SJSA1 (cell line): ENCODE measurements at places on chromosomes 5 and 9.

DNA sequence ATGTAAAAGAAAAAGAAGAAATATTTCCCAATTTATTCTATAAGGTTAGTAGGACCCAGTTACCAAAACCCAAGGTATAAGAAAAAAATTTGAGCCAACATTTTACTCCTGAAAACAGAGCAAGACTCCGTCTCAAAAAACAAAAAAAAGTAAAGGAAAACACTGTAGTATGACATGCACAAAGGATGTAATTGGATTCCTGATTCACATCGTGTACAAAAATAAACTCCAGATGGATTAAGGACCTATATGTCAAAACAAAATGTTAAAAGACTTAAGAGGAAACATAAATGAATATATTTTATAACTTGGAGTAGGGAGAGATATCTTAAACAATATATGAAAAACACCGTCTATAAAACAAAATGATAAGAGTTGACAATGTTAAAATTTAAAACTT, 13.8 kb downstream of the PHYKPL start:
- no peak for DNase-seq

DNA sequence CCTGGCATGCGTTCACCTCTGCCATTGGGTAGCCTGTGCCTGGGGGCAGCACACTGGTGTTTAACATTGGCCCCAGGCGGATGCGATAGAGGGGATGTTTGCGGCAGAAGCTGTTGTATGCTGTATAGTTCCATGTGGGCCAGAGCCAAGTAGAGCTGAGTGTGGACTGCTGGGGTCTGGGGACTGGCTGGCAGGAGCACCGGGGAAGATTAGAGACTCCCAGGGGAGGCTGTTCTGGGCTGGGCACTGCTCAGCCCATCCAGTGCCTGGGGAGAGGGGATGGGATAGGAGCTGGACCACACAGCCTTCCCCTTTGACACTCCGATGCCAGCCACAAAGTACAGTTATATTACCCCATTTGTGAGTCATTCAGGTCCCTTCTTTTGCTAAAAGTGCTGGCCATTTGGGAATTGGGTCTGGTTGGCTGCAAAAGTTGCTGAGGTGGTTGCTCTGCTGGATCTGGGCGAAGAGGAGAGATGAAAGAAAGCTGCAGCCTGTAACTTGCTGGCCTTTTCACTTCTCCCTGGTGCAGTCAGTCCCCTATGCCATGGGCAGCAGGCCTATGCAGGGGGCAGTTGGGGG, 73.8 kb downstream of the RGS3 start:
- DNase-seq: no peak

- DNase-seq: no peak
These were observed 757 bp downstream of the FXN start for GRCh38 chr9:69036309-69036708.

DNA sequence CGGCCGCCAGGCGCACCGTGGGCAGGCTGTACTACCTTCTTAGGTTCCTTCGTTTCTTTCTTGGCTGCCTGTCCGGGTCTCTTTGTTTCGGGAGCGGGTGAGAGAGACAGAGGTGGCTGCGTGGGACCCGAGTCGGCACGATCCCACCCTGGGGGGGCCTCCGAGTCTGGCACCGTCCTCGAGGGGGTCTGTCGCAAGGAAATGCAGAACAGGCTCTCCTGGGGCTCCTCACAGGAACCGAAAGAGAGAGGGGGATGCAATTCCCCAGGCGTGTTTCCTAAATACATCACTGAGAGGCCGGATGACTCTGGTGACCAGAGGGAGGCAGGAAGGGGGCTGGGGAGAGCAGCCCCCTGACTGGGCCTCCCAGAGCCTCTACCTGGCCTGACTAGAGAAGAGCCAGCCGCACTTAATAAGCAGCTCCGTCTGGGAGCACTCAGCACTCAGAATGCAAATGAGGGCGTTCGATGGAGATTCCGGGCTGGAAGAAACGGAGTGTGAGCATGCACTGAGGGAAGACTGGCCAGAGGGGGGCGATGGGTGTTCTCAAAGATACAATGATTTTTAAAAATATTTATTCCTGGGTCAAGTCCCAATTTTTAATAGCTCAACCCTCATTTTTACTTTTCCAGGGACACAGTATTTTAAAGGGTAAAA, 11.7 kb upstream of the INPP5E start:
- DNase-seq: no peak

- no peak for DNase-seq
These were observed 132.9 kb upstream of the CHD1 start for GRCh38 chr5:99061711-99062110.

GRCh38 chr9:99726758-99727157, 94.9 kb upstream of the NR4A3 start:
- DNase-seq: no peak

DNA sequence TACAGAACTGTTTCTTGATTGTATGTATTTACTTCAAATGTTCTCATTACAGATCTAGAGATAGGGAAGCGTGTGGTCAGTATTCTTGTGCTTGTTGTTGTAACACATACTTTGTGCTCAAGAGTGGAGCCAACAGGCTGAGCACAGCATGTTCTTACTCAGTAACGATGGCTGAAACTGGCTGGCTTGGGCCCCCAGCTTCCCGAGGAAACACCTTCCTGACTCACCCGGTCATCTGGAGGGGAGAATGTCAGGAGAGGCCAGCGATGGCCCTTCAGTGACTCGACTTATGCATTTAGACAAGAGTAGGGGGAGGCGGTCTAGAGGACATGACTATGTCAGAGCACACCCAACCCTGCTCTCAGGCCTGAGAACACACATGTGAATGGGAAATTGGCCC, 25.6 kb downstream of the ZNF474 start:
- DNase-seq: peak; percentile 74

- DNase-seq: no peak
These were observed 612.1 kb upstream of the CDH6 start for GRCh38 chr5:30581198-30581935.

GRCh38 chr9:33329117-33329563, 38.8 kb downstream of the NFX1 start:
- DNase-seq: peak; percentile 36

DNA sequence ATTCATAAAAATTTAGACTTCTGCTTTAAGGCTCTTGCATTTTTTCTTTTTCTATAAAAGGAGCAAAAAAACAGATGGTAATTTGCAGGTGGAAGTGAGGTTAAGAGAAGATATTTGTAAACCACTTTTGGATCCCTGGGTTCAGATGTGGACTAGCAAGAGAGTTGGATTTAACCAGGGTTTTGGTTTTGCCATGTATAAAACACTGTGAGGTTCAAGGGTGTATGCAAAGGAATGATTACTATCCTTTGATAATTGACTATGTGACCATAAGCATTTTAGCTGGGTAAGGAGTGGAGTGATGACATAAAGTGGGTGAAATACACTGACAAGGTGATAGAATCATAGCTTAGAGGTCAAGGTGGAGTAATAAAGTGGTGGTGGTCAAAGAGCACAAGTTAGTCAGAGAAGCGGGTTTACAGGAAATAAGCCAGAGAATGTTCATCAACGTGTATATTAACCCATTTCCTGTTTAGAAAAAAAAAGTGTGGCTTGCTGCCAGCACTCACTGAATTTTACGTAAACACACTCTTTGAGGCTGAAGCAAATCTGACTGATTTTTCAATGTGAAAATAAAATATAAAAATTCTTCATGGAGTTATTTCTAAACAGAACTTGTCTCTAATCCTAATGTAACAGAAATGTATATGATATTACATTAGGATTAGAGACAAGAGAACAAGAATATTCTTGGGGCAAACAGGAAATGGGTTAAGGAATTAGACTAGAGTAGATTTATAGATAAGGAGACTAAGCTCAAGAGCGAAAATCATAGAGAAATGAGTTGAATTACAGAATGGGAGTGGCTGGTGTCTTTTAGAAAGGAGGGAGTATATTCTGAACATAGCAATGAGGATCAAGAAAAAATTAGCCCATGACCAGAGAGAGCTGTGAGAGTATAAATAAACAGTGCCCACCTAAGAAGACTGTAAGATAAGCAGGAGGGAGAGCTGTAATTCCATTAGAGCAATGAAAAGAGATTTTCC, 74.5 kb downstream of the CDKN2A start:
- peak; percentile 46 for DNase-seq

- no peak for DNase-seq
These were observed at the start of gene GRIN3A for GRCh38 chr9:101738566-101739183. TSS of gene GRIN3A (minus strand) at chr9:101738647. CDS start at chr9:101737979, 668 bp downstream.

GRCh38 chr5:79793722-79794121, 104.1 kb downstream of the CMYA5 start:
- DNase-seq: no peak

DNA sequence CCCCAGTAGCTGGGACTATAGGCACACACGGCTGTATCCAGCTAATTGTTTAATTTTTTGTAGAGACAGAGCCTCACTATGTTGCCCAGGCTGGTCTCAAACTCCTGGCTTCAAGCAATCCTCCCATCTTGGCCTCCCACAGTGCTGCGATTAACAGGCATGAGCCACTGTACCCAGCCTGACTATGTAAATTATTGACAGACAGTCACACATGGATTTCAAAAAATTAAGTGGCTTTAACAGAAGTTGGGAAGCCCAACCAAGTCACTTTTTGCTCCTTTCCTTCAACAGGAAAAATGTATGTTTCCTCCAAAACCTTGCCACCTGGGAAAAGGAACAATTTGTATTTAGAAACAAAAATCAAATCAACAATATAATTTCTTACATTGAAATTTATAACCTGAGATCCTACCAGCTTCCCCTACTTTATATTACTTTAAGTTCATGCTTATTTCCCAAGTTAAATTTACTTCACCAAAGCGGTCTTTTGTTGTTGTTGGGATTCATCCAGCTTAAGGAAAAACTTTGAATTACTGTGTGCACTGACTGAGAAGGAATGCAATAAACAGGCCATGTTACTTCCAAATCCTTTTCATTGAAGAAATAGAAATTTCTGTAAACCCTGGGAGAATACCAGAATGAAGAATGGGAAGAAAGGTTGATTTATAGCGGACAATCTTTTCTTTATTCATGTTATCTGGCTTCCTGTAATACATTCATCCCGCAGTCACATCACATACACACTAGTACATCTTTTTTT, 8.6 kb downstream of the PCA3 start:
- no peak for DNase-seq

DNA sequence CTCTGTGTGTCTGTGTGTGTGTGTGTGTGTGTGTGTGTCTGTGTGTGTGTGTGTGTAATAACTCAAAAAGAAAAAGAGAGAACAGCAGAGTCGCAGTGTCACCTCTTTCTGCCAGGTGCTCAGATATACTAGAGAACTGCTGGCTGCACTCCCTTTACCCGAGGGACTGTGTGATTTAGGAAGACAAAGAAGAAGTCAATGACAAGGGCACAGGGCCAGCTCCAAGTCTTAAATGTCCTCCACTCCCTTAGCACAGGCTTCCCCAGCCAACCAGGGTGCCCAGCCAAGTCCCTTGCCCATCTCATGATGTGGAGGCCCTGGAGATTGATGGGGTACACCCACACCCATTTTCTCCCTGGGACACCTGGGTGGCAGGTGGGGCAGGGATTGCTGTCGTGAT, 8.7 kb downstream of the CCNJL start:
- no peak for DNase-seq

DNA sequence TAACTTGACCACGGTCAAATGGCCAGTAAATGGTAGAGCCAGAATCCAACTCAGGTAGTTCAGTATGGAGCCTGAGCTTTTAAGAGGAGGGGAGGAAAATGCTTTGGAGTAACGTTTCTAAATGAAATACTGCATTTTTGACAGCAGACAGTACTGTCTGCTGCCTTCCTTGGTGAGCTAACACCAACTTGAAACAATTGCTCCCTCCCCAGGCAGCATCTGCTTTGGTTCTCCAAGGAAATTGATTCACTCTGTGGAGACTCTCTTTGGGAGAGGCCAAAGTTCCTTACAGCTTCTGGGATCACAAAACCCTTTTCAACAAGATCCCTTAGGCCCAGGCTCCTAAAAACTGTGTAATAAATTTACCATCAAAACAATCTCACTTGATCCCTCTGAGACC, 75.2 kb upstream of the SSBP2 start:
- DNase-seq: no peak

- DNase-seq: no peak
These were observed 262.8 kb downstream of the NR3C1 start for GRCh38 chr5:143140492-143141203.

- no peak for DNase-seq
These were observed 123.9 kb downstream of the UNC13B start for GRCh38 chr9:35285731-35286130.

DNA sequence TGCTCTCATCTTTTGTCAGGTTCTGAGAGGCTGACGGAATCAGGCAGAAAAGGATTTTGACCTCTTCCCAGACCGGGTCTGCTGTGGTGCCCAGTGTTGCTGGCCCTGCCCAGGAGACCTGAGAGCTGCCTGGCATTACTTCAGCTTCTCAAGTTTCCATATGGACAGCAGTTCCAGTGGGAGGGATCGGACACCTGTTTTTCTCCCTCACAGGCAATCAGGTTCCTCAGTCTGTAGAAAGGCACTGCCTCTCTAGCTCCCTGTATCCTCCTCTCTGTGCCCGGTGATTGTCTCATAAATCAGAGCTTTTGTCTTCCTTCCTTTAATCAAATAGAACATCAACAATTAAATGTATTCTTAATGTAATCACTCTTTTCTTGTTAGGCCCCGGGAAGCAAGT, 198.7 kb downstream of the SEMA6A start:
- DNase-seq: no peak

- no peak for DNase-seq
These were observed 267.9 kb upstream of the PDE4D start for GRCh38 chr5:60161340-60161934.

- no peak for DNase-seq
These were observed 25.0 kb downstream of the CCDC152 start for GRCh38 chr5:42781584-42781983.

DNA sequence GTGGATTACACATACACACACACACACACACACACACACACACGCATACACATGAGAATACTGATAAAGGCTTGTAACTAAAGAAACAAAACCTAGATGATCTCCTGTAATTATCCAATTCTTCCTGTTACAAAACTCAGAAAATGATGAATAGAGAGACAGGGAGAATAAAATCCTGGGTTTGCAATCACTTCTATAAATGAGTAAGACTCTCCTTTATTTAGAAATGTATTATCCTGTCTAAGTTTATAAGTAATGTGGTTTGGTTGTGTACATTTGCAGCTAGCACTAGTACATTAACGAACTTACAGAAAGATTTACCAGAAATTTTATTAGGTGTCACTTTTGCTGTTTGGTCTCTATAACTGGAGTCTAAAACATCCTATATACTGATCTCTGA, 2.8 kb upstream of the PRR16 start:
- DNase-seq: no peak

- DNase-seq: no peak
These were observed 21.8 kb upstream of the TMOD1 start for GRCh38 chr9:97479496-97480159.

GRCh38 chr5:63125392-63125791, 546.8 kb downstream of the LRRC70 start:
- no peak for DNase-seq
